ENCODE measurements at places on chromosomes 3 and 15.

DNA sequence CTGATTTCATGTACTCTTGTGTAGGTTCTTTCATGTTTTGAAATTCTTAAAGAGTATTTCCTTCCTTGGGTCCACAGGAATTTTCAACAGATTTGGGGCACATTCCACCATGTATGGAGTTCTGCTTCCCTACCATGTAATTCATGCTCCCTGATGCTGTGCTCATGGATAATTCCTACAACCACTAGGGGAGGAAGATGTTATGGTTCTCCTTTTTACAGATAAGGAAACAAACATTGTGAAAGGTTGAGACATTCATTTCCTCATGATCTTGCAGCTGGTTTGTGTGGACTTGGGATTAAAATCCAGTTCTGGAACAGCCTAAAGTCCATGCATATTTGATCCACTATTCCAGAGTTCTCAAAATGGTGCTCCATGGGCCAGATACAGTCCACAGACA is 174.9 kb upstream of the FRMD4B start:
- no peak for DNase-seq

- no peak for DNase-seq
Measured at GRCh38 chr3:128222796-128223385, 69.6 kb downstream of the EEFSEC start.

- no peak for DNase-seq
Measured at GRCh38 chr15:25058080-25058785, 103.4 kb downstream of the SNRPN start.

- DNase-seq = no peak
Measured at GRCh38 chr3:108251265-108251664, 29.0 kb upstream of the IFT57 start.

- no peak for DNase-seq
Measured at GRCh38 chr3:139201446-139202225, 142.2 kb upstream of the MRPS22 start.

- DNase-seq = no peak
Measured at GRCh38 chr15:42456531-42456930, 34.4 kb downstream of the ZNF106 start.

DNA sequence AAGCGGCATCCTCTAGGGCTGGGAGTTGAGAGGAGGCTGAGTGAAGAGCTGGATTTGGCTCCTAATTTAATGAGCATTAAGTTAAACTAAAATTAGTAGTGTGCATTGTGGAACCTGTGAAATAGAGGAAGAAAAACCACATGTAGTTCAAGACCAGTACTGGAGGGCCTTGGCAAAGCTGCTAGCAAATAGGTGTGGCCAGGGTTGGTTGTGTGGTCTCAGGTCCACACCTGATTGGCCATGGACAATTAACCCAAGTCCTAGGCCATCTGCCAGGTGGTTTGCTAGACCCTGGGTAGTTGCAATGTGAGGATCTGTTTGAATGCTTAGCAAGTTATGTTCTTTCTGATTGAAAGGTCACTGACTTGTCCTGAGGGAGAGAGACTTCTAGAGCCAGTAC is 275.5 kb downstream of the PDCD6IP start:
- no peak for DNase-seq

DNA sequence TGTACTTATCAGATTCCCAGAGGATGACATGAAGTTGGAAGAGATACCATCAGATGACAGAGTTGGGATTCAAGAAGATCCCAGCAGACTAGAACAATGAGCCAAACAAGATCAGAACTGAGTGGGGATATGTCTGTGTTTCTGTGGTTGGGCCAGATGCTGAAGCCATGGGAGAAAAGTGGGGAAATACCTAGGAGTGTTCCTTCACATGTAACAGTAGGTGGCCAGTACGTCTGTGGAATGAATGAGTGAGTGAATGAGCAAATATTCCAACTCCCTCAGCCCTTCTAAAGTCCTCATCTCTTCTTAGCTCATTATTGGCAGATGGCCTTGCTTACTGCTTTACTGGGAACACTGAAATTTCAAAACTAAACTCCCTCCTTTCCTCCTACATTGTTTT is 32.2 kb upstream of the GREM1 start:
- DNase-seq = no peak

DNA sequence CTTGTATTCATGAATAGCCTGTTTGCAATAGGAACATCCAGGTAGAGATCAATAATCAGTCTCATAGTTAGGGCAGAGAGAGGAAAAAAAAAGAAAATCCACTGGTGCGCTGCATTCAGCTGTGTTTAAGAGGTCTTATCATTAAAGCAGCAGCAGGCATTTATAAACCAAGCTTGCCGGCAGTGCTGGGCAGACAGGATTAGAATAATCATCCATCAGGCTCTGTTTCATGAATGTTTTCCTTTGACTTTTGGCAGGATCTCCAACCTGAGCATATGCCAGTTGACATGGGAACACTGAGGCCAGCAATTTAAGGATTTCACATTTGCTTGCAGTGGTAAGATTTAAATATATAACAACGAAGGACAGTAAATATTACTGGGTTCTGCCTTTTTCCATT is 305.2 kb upstream of the SEMA6D start:
- DNase-seq = no peak

DNA sequence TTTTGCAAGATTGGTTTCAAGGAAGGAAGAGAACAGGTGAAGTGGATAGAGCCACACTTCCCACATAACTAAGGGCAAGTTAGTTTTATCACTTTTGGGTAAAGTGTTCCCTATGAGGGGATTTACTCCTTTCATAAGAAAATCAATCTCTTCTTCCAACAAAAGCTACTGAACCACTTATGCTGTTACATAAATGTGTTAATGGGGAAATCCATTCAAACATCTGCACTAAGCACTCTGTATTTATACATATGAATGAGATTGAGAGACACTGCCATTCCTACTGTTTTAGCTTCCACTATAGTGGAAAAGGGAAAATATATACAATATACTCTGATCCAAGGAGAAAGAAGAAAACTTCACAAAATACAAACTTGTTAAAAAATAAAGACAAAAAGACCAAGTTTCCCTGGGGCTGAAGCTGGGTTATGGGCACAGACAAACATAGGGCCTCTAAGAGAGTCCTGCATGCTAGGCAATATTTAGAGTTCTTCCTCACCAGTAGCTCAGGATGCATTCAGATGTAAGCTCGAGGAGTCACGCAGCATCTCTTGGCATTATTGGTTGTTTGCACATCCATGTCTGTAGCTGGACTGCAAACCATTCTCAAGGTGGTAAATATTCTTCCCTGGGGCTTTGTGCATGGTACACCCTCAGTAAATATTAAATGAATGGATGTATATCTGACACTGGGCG is 454.2 kb downstream of the FGF12 start:
- no peak for DNase-seq

DNA sequence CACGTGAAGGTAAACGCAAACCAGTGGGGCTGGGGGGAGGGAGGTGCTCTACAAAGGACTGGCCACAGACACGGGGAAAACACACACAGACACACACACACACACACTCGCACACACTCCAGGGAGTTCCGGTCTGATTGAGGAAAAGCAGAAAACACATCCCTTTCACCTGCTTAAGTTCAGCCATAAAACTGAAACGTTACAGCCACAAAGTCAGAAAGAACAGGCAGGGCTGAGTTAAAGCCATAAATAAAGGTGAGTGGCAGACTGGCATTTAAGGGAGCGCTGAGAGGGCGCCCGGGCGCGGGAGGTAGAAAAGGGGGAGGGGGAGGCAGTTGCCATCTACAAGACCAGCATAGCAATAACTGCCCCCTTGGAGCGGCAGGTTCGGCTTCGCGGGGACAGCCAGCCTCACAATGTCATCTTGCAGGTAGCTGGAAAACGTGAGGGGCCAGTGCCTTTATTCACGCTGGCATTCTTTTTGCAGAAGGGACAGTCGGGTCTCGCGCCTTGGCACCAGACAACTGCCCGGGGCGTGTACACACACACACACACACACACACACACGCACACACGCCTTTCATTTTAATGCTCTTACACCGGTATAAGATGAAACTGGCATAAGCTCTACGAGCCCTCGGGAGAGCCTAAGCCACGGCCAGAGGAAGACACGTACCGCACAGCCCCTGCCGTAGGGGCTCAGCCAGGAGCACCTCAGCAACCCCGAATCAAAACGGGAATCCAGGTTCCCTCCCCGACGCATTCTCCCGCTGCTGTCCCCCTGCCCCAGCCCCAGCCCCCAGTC is 866 bp downstream of the TNIK start:
- peak; percentile 64 for DNase-seq

- DNase-seq = no peak
Measured at GRCh38 chr3:63595221-63595620, 57.3 kb upstream of the SNTN start.

DNA sequence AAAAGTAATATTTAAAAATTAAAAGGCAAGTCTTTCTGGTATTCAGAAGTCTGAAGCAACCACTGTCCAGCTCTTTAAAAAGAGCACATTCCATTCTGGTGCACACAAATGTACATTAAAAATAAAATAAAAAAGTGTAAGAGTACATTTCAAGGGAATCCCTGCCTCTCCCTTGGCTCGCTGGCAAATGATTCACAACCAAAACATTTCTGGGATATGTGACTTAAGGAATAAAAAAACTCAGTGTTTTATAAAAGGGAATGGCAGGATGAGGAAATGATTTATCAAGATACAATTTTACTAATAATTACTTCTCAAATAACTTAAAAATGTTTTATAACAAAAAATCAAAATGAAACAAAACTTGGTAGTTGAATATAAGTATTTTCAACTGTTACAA is 23.8 kb upstream of the ANXA2 start:
- no peak for DNase-seq

- no peak for DNase-seq
Measured at GRCh38 chr3:181009225-181009624, 19.7 kb upstream of the DNAJC19 start.

DNA sequence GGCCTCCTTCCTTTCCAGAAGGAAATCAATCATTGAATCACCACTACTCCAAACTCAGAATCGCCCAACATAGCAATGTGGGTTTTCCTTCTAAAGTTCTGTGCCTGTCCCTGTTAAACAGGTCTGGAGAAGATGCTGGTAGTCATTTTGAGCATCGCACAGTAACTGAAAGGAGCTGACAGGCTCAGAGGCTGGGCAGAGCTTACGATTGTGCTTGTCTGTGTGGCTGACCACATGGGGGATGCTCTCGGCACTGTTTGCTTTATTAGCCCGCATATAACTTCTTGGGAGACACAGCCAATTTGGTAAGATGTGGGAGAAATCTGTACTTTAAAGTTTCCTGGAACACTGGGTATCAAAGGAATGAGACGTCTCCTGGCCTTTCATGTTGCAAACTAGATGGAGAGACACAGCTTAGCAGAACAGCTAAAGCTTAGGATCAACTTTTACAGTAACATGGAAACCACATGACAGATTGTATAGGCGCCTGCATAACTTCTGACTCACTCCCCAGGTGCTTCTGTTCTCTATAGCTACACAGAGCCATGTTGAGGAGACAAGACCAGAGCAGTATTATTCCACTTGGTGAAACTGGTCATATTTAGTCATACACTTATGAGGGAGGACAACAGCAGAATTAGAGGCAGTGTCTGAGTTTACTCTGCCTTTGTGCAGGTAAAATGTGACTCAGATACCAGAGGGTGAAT is 374.1 kb downstream of the RORA start:
- peak; percentile 19 for DNase-seq

GRCh38 chr3:142844339-142844977 is 44.4 kb downstream of the PCOLCE2 start:
- DNase-seq = no peak

DNA sequence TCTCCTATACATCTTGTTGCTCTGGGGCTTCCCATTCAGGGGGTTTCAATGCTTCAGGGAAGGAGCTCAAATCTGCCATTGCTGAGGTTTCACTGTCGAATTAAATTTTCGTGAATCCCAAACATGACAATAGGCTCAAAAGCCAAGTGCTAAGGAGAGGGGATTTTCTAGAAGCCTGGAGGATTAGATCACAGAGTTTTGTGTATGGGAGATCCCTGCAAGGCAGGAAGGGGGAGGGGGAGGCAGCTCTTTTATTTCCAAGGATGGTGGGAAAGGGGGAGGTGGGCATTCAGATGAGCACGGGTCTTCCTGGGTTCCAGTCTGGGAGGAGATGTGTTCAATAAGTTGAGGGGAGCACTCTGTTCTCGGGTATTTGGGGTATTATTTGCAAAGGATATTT is 69.9 kb upstream of the DLG1 start:
- no peak for DNase-seq

- no peak for DNase-seq
Measured at GRCh38 chr3:7461202-7461825, 600.4 kb downstream of the GRM7 start.

DNA sequence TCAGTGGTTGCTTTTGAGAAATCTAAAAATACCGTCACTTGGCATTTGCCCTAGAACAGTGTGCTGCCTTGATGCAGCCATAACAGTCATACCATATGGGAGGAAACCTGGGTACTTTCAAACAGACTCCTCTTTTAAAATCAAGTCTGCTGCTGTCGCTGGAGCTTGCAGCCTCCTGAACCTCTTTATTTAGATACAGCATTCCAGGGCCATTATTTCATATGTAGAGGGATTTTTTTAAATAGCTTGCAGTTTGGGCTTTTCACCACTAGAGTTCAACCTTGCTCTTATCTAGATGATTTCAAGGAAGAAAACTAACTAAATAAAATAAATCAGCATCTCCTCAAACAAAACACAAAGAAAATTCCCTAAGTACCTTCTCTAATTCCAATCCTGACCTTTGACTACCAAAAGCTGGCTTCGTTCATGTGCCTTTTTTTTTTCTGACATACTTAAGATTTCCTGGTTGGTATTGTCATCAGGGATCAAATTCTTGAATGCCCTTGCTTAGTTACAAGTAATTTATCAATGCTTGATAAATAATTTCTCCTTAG is 111.6 kb downstream of the KBTBD8 start:
- DNase-seq = no peak

GRCh38 chr15:82554849-82555248 is 14.6 kb upstream of the RPS17 start:
- no peak for DNase-seq

GRCh38 chr15:78001656-78002055 is 75.9 kb downstream of the TBC1D2B start:
- DNase-seq = no peak

DNA sequence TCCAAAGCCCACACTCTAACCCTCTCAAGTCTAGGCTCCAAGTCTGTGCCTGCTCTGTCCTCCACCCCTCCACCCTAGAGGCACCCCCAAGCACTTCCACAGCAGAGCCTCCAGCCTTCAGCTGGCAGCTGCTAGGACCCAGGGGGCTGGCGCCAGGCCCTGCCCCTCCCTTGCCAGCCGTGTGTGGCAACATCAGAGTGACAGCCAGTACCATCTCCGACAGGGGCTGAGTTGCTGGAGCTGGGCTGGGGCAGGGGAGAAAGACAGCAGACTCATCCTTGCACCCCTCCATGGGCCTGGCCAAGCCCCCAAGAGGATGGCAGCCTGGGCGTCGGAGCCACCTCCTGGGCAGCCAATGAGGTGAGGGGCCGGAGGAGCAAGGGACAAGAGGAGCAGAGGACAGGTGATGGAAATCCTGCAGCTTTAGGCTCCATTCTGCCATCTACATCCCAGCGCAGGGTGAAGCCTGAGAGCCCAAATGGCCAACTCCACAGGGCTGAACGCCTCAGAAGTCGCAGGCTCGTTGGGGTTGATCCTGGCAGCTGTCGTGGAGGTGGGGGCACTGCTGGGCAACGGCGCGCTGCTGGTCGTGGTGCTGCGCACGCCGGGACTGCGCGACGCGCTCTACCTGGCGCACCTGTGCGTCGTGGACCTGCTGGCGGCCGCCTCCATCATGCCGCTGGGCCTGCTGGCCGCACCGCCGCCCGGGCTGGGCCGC is at the start of gene GPR62:
Gene GPR62 (plus strand): TSS at position 207 of the 718 bp plus-strand sequence. CDS start 272 bp downstream, at position 479.
- DNase-seq = no peak

GRCh38 chr3:70245746-70246525 is 66.5 kb downstream of the MDFIC2 start:
- DNase-seq = no peak

- no peak for DNase-seq
Measured at GRCh38 chr3:32398531-32398930, 6.9 kb downstream of the CMTM7 start.

- DNase-seq = no peak
Measured at GRCh38 chr3:173096140-173096539, 44.9 kb downstream of the SPATA16 start.

Measured in CD4-positive, alpha-beta T cell treated with Interleukin-17A for 4 hours (primary cell).